Activated naive CD4-positive, alpha-beta T cell treated with anti-CD3 and anti-CD28 coated beads, Interleukin-2, amount 50 U/mL, for 72 hours (primary cell): ENCODE measurements at places on chromosomes 1 and 21. TPM values are rescaled to one million over a fixed set of nuclear protein-coding genes. Genes with fewer than 3 reads are reported as not detected.

- DNase-seq: no peak
Observed at GRCh38 chr1:201515895-201516294, 9.0 kb upstream of the CSRP1 start.

DNA sequence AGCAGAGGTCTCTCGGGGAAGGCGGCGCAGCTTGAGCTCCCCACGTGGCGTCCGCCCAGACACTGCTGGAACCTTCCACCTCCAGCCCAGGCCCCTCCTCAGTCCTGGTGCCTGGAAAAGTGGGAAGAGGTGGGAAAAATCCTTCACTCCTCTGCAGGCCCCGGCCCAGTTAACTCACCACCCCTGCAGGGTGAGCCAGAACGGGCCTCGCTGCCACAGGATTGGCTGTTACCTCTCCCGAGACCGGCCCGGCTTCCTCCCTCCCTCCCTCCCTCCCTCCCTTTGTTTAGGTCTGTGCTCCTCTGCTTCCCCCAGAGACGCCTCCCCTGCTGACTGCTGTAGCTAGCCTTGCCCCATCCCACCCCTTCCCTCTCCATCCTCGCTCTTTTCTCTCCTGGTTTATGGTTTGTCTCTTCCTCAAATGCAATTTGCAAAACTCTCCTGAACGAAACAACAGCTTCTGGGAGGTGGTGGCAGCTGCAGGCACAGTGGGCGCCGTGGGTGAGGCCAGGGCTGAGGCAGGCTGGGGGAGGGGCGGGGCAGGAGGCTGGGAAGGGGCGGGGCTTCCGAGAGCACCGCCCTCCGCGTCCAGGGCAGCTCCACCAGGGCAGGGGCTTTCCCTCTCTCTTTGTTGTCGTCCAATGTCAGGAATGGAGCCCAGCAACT lies 6.5 kb downstream of the CAPN9 start:
- no peak for DNase-seq

- no peak for DNase-seq
Observed at GRCh38 chr21:16079830-16080229, 350.0 kb downstream of the USP25 start.

DNA sequence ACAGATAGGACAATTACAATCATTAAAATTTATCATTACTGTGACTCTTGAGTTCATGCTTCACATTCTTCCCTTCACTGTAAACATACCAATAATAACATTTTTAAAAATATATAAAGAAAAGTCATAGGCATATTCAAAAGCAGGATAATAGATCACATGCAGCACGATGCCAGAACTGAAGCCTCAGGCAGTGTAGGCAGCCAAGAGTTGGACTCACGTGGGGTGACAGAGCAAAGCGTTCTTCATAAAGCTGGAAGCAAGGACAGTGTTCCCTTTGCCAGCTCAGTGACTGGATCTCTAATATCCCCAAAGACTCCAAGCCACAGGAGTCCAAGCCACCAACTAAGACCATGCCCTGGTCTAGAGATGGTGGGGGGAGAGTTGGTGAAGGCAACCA lies 77.7 kb downstream of the ODF2L start:
- DNase-seq: no peak

- DNase-seq: no peak
Observed at GRCh38 chr1:111937147-111937725, 52.2 kb downstream of the KCND3 start.

DNA sequence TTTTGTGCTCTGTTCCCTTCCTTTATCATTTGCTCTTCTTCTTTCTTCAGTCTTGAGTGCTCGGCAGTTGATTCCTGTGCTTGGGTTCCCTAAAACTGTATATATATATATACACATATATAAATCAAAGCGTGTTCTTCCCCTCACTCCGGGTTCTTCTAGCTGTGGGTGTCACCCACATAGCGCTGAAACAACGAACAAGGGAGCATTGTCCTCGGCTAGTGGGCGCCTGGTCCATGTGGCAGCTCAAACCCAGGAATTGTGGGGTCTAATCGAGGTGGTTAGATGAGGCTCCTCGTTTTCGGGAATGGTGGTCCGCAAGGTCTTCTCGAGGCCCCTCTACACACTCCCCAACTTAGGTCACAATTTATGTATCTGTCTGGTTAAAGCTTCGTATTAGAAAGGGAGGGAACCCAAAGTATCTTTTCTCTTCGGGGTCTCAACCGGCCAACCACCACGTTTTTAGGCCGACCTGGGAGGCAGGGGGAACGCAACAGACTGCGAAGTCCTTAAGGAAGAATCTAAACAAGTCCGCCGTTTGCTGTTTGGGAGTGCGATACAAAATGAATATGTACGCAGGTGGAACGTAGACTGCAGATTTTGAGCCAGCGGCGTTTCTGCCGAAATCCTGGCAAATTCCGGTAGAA lies 504 bp upstream of the SDHC start:
- DNase-seq: no peak

DNA sequence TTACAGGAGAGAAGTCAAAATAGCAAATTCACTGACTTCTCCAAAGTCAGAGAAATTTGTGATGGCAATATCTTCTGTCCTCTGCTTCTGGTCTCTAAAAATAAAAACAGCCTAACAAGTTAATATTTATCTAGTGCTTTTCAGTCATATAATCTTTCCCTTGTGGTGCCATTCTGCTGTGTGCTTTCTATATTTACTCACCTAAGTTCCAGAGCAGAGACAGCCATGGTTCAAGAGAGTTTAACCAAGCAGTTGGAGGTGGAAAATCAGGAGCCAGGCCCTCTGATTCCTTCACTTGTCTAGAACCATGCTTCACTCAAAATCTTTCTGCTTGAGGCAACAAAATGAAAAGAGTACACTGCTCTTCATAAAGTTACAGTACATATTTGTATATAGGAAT lies 39.3 kb downstream of the BRINP2 start:
- no peak for DNase-seq

GRCh38 chr1:56095696-56096665 lies 483.4 kb downstream of the PLPP3 start:
- DNase-seq: no peak

- DNase-seq: no peak
Observed at GRCh38 chr1:200072636-200073285, 45.3 kb downstream of the NR5A2 start.

DNA sequence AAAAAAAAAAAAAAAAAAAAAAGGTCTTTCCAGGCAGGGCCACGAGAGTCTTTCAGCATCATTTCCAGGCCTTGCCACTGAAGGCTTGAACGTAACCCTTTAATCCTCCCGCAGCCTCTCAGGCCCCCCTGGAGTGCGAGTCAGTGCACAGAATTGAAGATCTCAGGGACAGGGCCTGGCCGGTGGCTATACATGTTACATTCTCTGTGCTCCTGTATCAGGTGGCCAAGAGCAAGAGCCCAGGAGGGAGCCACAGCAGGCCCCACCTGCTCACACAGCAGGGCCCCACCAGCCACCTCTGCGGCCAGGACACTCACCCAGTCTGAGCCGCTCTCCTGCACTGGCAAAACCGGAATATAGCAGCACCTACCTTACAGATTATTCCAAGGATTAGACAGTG lies 34.1 kb upstream of the SLC25A33 start:
- no peak for DNase-seq

DNA sequence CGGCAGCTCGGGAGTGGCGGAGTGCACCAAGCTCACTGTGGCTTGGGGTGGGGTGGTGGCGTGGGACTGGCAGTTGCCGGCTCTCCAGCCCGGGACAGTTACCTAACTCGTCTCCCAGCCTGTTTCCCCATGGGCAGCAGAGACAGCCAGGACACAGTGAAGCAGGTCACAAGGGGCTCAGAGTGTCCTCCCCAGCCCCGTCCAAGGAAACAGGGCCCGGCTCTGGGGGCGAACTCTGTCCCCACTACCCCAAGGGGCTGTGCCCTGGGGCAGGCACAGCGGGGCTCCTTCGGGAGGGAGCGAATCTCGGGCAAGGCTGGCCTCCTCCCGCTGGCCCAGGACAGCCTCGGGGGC lies 759 bp downstream of the GPR157 start:
- DNase-seq: no peak

DNA sequence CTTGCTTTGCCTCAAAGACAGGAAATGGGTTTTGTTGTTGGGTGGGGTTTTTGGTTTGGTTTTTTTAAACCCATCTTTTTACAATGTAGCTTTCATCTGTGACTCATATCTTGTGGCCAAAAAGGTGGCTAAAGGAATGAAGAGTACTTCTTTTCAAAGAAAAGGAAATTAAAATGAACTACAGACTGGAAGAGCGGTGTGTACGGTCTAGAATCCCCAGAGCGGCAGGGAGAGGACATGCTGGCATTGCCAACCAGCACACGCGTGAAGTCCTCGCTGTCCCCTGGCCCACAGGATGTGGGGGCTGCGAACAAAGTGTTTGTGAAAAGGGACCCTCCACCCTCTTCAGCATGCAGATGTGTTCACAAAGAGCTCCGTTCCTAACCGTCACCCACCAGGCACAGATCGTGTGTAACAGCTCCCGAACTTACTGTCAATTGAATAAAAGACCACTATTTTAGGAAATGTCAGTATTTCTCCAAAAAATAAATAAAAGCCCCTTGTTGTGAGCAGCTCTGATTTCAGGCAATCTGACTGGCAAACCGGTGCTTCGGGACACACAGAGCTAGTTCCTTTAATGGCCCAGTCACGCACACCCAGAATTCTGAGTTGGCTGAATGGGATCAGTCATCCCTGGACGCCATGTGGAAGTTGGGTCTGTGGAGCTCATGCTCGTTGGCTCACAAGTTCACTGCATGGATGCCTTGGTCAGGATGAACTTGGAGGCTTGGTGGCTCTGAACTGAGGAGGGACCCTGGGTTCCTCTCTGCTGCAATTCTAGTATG lies 602.9 kb downstream of the NPHP4 start:
- no peak for DNase-seq

DNA sequence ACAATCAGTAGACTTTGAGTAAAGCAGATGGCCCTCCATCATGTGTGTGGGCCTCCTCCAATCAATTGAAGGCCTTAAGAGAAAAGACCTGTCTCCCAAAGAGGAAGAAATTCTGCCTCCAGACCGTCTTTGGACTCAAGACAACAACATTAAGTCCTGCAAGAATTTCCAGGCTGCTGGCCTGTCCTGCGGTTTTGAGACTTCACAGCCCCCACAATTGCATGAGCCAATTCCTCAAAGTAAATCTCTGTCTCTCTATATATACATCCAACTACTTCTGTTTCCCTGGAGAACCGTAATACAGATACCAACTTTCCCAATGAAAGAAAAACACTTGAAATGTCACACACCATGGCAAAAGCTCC lies 16.4 kb downstream of the REG4 start:
- no peak for DNase-seq

DNA sequence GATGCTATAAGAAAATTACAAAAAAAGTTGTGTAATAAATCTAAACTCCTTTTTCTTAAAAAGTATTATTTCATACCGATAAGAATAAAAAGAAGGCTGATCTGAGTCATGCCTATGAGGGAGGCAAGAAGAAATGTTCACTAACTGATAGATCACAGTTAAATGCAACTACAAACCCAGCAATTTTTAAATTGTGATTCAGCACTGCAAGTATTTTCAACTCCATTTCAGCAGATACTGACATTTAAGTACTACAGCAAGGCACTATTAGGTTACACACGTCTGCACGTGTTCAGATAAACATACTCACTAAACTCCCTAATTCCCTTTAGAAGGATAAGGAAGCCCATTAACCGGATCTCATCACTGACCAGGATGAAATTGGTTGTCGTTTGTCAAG lies 213.3 kb upstream of the ZRANB2 start:
- DNase-seq: no peak

- DNase-seq: no peak
Observed at GRCh38 chr1:98034505-98034904, 113.7 kb upstream of the DPYD start.

- DNase-seq: no peak
Observed at GRCh38 chr1:176752505-176752904, 289.5 kb downstream of the PAPPA2 start.

DNA sequence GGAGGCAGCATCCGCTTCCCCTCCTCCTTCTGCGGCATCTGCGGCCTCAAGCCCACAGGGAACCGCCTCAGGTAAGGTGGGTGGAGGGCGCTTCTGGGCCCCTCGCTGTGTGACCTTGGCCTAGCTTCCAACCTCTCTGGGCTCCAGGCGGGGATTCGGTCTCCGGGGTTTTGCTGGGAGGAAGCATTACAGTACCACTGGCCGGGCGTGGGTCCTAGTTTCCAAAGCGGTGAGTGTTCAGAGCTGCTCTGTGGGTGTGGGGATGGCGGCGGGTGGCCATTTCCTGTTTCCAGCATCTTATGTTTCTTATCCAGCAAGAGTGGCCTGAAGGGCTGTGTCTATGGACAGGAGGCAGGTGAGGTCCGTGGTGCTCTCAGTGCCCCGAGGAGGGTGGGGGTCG lies 11.6 kb downstream of the FAAH start:
- DNase-seq: no peak

DNA sequence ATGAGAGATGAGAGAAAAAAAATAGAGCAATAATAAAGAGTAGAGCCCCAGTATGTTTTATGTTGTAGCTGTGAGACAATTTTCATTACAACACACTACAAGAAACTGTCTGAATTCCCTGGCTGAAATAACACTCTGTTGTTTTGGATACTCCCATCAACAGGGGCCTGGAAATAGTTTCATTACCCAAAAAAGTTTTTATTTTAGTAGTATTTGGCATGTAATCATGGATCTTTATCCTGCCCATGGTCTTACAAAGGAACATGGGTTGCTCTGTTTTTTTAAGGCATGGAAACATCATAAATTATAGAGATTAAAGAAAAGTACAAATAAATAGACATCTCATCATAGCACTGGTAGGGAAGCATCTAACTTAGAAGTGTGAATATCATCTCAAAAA lies 56.3 kb downstream of the GNG12 start:
- DNase-seq: no peak

DNA sequence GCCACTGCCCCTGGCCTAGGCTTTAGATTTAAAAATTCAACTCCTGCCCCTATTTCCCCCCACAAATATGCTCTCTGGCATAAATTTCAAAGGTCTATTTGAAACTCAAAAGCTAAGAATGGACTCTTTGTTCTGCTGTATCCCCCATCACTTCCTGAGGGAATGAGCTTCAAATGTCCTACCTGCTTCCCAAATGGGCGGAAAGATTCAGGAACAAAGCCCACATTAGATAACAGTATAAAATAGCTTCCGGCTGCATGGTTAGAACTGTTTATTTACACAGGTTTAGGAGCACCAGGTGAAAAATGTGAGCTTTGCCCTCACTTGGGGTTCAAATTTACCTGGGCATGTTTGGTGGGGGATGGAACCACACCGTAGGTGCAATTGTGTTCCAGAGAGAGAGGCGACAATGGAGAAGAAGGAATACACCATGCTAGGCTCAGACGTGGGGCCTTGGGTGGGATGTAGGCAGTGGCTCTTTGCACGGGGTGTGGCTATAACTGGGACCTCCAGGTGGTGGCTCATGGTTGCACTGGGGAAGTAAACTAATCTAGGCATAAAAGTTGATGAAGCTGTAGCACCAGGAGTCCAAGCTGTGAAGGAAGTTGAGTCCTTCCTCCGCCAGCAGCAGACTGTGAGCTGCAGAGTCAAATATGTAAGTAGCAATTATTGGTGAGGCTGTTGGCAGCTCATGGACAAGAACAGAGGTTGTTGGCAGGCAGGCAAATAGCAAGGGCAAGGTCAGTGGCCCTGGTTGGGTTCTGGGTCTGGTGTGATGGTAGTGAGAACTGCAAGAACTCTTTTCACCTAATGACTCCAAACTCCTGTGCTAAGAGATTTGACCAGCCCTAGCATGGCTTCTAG lies 41.5 kb upstream of the SRSF10 start:
- no peak for DNase-seq

The ADAM30 gene
- not detected for total RNA-seq

The C1orf56 gene
- total RNA-seq: 0.91 TPM

The KPRP gene
- total RNA-seq: not detected

The XKR8 gene
- 4.6 TPM for total RNA-seq

The FCAMR gene
- not detected for total RNA-seq

The TLR5 gene
- total RNA-seq: not detected

The CLCA1 gene
- not detected for total RNA-seq

The ATP6V1G3 gene
- total RNA-seq: 0.56 TPM

The LYST gene
- 73.0 TPM for total RNA-seq
